LHCN-M2 (cell line): ENCODE measurements at places on chromosomes 2 and 18.
A peak's percentile ranks its signal among the peaks of the same experiment; 100 is the strongest.

- DNase-seq, result peak; percentile 46
Measured at GRCh38 chr18:24271381-24272228, 126.0 kb downstream of the OSBPL1A start.

DNA sequence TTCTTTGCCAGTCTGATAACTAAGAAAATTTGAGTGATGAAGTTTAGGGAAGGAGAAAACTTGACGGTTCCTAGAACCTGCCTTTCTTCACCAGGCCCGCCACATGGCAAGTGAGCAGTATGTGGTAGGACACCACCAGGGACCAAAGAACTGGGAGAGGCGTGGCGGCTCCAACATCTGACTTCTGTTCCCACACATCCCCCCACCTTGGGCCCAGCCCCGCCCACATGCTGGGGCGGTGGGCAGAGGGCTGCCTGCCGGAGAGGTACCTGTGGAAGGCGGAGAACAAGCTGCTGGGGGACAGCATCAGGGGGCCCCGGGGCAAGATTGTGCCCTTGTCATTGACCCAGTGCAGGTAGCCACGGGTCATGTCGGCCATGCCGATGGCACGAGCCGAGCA, 75.0 kb downstream of the EMILIN2 start:
- DNase-seq, result no peak

DNA sequence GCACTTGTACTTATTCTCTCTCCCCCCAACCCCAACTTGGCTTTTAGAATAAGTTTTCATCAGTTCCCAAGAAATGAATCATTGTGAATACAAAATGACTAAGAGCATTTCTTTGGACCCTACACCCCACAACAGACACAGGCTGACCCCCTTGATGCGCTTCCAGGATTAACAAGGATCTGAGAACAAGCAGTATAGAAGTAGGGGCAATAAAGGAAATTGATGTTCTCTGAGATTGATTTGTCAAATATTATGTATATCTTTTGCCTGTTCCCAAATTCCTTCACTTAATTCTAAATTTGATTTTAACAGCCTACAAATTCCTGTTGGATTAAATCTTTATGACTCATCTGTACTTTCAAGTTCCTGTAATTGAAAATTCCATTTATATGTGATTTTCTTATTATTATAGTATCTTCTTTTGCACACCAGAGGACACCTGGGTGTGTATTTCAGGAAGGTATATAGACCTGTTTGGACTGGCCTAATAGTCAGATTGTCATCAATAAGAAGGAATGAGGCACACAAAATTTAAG, 10.2 kb upstream of the PTPN4 start:
- DNase-seq, result peak; percentile 65

DNA sequence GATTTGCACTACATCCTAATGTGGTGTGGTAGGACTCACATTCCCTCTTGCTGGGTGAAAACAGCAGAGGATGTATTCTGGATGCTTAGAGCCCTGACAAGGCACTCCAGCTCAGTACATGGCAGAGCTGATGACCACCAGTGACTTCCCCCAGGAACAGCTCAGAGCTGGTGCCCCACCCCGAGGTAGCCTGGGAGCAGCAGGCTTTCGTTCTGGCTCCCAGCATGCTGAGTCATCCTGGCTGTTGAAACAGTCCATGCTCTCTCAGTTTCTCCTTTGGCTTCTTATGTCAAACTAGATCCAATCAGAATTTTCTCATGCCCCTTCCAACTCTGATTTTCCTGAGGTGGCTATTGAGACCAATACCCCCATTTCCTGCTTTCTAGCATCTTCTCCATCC, 438.2 kb downstream of the NBAS start:
- no peak for DNase-seq

- no peak for DNase-seq
Measured at GRCh38 chr2:204946892-204947291, 401.6 kb downstream of the PARD3B start.

- peak; percentile 80 for DNase-seq
Measured at GRCh38 chr2:46462936-46463335, 16.4 kb upstream of the TMEM247 start.

DNA sequence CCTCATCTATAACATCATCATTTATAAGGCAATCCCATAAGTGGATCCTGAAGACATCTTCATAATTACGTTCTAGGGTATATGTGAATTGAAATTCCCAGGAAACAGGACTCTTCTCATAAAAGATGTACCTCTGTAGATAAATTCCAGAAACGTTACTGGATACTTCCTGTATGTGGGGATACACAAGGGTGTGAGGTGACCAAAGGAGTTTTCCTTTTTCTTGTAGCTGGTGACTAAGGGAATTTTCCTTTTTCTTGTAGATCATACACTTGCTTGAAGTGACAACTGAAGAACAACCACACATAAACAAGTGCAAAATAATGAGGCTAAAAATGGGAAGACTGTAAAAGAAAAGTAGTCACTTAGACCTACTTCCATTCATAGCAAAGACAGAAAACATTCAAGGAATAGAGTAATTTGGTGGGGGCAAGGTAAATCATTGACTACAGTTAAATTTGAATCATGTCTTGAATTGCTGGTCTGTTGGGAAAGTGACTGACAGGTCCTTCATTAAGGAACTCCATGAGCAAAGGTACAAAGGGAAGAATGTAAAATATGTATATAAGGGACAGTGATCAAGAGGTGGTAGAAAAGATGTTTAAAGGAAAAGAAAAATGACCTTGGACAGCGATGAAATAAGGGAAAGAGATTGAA, 53.2 kb upstream of the UBE2E3 start:
- no peak for DNase-seq

DNA sequence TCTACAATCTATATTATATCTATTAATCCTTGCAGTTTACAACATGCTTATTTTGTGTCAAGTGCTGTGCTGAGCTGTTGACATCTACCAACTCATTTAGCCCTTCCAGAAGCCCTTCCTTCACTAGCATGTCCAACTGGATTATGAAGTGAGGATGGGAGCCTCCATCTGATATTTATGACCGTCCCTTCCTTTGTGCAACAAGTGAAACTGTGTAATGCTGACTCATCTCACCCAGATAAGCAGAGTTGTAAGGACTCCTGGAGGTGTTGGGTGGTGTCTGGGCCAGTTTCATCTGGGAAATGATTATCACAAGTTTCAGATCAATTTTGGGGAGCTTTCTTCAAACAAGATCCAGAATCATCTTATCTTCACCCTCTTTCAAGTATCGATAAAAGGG, 156.6 kb upstream of the ETAA1 start:
- no peak for DNase-seq

- no peak for DNase-seq
Measured at GRCh38 chr2:101041413-101041812, 39.3 kb downstream of the RPL31 start.

- no peak for DNase-seq
Measured at GRCh38 chr2:109201465-109202327, 72.7 kb downstream of the SH3RF3 start.

DNA sequence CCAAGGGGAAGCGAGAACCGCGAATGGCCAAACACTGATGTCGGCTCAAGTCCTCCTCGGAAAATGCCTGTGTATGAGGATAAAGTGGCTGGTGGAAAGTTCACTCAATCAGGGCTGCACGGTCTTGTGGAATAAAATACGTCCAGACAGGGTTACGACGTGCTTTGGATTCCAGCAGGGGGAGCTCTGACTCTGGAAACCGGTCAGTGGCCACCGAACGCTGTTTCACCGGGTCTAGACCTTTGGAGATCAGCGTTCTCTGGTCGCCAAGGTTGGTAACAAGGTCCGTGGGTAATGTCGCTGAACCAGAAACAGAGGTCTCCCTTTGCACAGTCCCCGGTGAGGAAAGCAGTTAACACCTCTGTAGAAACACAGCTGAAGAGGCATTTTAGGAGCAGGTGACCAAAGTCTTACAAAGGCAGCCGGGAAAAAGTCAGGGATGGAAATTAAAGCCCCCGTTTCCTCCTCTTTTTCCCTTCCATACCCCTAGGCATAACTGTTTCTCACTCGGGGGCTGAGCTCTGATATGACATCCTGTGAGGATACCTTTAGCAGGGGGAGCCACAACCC, 47.8 kb downstream of the CDCA7 start:
- peak; percentile 71 for DNase-seq

DNA sequence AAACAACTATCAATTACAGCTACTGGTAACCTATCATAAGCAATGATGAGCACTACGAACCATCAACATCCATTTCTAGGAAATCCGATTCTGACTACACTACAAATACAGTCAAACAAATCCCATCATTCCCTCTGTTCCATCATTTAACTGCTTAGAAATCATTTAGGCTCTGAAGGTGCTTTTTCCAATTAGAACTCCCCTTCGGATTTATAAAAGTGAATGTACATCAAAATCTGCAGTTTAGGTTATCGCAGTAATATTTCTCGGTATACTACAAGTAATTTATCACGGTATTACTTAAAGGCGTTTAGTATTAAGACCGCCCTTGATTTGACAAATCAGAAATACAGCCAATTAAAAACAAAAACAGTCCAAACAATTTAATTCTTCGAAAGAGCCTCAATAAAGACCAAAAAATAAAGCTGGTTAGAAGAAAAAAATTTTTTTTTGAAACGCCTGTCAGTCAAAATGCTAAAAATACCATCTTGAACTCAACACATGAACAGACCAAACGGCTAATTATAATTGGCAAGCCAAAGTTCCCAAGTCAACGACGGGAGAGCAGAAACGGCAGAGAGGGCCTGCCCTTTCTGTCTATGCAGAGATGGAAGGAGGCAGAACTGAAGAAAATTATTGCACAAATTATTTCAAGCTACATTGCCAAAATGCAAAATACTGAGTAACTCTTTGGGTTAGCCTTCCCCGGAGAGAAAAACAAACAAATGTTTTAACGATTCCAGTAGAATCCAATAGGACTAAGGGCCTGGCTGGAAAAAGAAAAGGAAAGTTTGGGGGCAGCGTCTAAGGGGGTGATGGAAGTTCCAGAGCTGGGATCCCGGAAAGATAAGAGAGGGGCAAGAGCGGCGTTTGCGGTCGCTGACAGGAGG, 1.2 kb downstream of the VPS54 start:
- DNase-seq, result peak; percentile 32

GRCh38 chr2:127811397-127812321, 688 bp upstream of the WDR33 start:
- no peak for DNase-seq

GRCh38 chr2:224930124-224930523, 112.1 kb downstream of the DOCK10 start:
- no peak for DNase-seq

GRCh38 chr2:40300391-40300790, 151.5 kb downstream of the SLC8A1 start:
- no peak for DNase-seq

- no peak for DNase-seq
Measured at GRCh38 chr2:30412047-30412683, 34.9 kb upstream of the LCLAT1 start.
